CD4-positive, alpha-beta T cell treated with Interleukin-2 at 100 ng/mL for 4 hours (primary cell): ENCODE measurements at places on chromosomes 2 and 18.

DNA sequence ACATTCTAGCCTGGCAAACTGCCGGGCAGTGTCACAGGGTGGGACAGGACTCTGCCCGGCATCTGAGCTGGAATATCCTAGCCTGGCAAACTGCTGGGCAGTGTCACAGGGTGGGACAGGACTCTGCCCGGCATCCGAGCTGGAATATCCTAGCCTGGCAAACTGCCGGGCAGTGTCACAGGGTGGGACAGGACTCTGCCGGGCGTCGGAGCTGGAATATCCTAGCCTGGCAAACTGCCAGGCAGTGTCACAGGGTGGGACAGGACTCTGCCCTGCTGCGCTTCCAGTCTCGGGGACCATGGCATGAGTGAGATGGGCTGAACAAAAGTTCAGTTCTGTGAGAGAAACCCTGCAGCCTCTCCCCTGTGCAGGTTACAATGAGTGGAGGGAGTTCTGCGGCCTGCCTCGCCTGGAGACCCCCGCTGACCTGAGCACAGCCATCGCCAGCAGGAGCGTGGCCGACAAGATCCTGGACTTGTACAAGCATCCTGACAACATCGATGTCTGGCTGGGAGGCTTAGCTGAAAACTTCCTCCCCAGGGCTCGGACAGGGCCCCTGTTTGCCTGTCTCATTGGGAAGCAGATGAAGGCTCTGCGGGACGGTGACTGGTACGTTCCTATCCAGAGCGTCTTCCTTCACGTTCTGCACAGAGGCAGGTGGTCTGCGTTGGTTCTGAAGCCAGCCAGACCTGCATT lies 80.3 kb downstream of the TPO start:
- DNase-seq: no peak

DNA sequence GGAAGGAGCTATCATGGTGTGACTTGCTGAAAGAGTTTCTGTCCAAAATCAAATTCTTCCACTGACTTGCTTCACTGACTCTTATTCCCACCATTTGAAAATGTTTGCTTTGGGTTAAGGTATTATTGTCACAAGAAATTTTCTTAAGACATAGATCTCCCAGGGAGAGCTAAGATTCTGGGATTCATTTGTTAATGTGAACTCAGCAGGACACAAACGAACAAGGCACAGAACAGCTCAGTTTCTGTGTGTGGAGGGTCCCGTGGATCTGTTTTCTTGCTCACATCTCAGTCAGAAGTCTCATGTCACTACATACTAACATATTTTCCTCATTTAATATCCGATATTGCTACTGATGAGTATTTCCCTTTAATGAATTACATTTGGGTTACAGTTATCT lies 8.2 kb upstream of the HNRNPA3 start:
- DNase-seq: no peak

DNA sequence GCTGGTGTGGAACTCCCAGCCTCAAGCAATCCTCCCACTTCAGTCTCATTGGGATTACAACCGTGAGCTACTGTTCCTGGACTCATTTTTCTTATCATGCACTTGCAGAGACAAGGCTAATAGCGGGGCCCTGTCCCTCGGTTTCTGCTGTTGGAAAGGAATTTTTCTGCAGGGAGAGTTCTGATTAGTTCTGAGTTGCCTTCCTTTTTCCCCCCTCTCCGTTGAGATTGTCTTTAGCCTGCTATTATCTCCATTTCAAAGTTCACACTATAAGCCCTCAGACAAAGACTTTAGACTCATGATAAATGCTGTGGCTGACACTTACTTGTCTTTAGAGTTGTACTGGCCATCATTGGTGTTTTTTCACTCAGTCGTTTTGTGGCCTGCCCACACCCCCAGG lies 97.2 kb downstream of the NCOA1 start:
- no peak for DNase-seq

DNA sequence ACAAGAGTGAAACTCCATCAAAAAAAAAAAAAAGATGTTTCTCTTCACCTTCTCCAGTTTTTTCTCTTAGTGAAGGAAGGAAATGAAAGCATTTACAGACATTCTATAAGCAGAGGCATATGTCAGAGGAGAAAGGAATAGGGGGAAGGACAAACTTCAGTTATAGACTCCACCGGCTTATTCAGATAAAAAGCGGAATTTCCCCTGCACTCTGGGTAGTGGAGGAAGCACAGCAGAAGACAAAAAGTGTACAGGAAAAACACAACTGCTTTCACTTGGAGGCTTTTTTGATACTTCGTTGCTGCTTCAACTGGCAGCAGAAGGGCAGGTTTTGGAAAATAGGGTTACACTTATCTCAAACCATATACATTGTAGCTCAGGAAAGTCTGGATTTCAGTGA lies 3.2 kb upstream of the MGAT4A start:
- peak; percentile 34 for DNase-seq

DNA sequence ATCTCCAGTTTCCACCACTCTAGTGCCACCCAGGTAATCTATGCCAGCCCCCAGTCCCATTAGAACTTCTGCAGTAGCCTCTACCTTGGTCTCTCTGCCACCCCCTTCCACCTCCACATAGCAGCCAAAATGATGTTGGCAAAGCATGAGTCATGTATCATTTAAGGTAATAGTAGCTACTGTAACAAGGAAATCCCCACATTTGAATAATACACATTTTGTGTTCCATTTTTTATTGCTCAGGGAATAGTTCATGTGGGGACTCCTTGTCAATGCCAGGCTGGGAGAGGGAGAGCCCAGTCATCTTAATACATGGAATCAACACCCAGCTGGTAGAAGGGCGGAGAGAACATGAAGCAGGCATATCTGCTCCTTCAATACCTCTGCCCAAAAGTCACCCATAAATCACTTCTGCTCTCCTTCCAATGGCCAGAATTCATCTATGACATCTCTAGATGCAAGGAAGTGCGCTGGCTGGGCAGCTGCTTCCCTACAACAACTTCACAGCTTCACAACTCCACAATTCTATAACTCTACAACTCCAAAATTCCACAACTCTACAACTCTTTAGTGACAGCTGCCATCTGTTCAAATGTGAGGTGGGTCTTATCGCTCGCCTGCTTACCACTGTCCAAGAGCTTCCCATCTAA lies 70.6 kb upstream of the GLS start:
- DNase-seq: no peak

DNA sequence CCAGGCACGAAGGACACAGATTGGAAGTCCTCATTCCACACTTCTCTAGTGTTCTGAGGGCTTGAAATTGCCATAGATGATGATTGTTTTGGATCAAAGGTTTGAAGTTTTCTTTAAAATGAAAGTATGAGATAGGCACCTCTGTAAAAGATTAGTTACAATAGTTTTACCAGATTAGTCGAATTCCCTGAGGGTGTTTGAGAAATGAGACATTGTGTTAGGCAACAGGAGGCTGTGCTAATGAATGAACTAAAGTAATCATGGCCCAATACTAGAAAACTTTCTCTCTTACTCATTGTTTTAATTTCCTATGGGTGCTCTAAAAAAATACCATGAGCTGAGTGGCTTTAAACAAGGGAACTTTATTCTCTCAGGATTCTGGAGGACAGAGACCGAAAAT lies 421.7 kb downstream of the RNF144A start:
- no peak for DNase-seq

GRCh38 chr2:75605770-75606529 lies 40.6 kb upstream of the MRPL19 start:
- DNase-seq: no peak

- no peak for DNase-seq
These were observed 1.2 kb upstream of the SMCHD1 start for GRCh38 chr18:2654169-2654927.

DNA sequence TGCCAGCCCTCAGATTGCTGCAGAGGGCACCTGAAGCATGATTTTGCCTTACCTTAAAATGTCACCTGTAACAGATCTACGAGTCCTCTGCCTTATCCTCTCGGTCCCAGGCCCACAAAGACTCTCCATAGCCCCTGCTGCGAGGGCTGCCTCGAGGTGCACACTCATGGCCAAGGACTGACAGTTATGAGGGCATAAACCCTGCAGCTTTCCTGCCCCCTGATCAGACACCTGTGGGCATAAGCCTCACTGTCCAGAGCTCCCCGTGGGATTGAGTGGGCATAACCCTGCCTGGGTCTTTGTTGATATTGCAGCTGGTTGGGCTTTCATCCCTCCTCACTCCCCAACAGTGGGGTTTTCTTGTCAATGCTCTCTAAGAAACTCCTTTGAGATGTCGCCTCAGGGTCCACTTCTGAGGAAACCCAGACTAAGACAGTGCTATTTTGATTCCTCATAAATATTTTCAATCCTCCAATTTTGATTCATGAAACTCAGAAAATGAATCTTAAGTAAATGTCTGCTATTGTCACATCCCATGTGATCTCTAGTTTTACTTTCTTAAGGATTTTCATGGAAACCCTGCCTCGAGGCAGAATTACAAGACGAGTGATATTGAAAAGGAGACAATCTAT lies 108.5 kb upstream of the NCK2 start:
- DNase-seq: no peak

- no peak for DNase-seq
These were observed 55.1 kb upstream of the RAPGEF4 start for GRCh38 chr2:172680436-172681068.

- DNase-seq: no peak
These were observed 20.7 kb downstream of the NRXN1 start for GRCh38 chr2:51011254-51011653.

DNA sequence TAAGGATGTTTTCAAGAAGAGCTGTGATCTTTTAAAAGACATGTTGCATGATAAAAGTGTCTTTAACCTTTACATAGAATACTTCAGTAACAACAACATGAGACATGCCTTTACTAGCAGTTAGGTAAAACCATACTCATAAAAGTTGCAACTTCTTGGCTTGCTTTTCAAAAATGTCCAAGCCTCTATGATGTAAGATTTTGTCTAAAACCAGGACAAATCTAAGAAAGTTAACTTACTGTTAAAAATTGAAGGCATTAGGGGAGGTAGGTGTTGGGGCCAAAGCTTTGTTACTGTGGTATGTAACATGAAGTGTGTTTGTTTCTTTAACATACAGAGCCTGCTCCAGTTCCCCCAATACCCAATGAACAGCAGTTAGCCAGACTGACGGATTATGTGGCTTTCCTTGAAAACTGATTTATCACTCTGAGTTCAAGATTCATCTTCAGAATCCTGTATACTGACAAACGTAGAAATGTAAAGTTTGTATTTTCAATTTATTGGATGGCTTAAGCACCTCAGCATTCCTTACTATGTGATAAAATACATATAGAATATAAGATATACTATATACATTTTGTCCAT lies 11.7 kb downstream of the COPS8 start:
- no peak for DNase-seq

DNA sequence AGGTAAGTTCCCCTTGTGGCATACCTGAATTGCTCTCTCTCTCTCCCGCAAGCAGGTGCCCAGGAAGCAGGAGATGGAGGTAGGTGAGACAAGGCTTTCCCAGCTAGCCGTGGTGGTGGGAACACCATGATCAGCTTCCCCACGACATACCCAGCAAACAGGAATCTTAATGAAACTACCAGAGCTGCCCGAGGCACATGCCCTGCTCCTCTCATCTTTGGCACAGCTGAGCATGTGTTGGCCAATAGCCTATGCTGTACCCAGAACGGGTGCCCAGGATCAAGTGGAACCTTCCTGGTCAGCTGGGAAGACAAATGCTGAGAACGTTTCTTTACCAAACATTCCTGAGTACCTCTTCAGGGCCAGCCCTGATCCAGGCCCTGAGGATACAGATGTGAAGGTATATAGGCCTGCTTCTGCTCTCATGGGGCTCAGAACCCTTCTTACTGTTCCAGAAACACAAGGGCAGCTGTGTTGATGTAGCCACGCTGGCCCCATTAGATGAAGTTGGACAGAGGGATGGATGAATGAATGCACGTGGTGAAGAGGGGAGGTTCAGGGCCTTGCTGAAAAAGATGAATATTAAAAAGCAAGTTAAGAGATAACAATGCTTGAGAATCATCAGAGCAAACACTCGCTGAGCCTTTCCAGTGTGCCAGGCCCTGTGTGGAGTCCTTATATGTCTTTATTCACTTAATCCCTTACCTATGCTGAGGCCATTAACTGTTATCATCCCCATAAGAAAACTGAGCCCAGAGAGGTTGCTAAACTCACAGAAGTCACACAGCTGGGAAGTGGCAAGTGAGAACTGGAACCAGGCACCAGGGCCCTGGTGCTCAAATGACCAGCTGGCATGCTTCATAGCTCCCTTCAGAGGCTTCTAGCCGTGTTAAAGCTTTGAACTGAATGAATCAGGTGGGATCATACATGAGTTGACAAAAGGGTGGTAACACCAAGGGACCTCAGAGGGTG lies 68.8 kb upstream of the TMEM247 start:
- DNase-seq: no peak

DNA sequence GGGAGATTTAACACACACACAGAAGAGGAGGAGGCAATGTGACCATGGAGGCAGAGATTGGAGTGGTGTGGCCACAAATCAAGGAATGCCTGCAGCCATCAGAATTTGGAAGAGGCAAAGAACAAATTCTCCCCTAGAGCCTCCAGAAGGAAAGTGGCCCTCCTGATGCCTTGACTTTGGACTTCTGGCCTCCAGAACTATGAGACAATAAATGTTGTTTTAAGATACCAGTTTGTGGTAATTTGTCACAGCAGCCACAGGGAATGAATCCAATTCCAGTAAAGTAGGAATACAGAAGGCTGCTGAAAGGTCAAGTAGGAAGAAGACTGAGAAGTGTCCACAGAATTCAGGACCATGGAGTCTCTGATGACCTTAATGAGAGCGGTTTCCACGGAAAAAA lies 18.1 kb downstream of the PAIP2B start:
- no peak for DNase-seq

DNA sequence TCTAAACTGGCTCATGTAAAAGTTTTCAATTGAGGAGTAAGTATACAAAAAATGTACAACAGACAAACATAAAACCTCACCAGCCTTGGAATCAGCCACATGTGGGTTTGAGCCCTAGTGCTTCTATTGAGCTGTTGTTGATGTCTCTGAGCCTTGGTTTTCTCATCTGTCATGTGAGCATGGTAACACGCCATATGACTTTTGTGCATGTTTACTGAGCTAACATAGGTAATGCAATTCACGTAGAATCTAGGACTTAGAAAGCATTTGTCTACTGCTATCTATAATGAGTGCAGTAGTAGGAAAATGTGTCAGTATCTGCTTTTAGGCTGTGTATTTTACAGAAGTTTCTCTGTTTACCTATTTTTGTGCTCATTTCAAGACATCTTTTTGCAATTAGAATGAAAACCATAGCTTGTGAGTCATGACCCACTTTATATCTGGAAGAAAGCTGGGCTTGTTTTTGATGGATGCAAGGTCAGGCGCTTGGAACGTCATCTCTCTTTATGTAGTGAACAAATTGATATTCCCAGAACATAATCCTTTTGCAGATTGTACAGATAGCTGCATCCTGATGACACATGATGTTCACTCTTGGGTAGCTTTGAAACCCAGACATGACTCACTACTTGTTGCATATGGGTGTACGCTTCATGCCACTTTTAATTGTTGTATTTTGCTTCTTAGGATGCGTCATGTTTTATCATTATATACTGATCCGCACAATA lies 94.3 kb downstream of the RNF144A start:
- no peak for DNase-seq

- DNase-seq: no peak
These were observed 84.0 kb upstream of the DSEL start for GRCh38 chr18:67600181-67601180.

GRCh38 chr2:108621087-108621559 lies 86.9 kb downstream of the LIMS1 start:
- peak; percentile 90 for DNase-seq

GRCh38 chr2:239873656-239874635 lies 151.2 kb downstream of the NDUFA10 start:
- DNase-seq: no peak
